ENCODE measurements at places on chromosomes 6 and 20.

DNA sequence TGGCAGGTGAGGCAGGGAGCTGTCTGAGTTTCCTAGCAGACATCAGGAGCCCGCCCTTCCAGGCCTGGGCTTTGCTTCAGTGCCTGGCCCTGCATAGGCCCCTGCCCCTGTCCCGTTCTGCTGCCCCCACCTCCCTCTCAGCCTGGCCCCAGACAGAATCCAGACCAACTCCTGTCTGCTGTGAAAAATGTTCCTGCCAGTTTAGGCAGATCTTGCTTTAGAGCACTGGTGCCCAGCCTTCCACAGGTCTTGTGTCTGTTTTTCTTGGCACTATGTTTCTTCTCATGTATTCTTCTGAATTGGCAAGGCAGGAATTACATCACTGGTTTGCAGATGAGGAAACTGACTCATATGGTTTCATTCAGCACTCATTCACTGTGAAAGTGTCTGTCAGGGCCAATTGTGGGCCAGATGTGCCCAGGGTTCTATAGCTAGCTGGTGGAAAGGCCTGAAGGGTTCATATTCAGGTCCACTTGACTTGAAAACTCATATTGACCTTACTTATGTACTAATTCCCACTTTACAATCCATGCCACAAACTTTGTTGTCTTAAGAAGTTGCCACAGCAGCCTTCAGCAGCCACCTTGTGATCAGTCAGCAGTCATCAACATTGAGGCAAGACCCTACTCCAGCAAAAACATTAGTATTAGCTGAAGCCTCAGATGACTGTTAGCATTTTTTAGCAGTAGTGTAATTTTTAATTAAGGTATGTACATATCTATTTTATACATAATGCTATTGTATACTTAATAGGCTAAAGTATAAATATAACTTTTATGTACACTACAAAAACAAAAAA, 40.5 kb downstream of the HLA-F start:
- DNase-seq: no peak

DNA sequence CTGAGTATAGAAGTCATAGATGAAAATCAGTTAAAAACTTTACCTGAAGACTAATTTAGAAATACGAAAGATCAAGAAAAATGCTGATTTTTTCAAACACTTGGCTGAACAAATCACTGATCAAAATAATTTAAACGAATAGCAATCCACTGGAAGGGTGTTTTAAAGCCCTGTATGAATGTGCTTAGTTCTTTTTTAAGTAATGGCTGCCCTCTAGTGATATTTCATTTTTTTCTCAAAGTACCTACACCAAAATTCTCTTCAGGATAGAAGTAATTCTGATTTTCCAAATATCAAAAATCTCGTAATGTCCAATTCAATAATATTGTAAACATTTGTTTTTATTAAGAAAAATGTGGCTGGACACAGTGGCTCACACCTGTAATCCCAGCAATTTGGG, 32.5 kb downstream of the AKAP7 start:
- no peak for DNase-seq

DNA sequence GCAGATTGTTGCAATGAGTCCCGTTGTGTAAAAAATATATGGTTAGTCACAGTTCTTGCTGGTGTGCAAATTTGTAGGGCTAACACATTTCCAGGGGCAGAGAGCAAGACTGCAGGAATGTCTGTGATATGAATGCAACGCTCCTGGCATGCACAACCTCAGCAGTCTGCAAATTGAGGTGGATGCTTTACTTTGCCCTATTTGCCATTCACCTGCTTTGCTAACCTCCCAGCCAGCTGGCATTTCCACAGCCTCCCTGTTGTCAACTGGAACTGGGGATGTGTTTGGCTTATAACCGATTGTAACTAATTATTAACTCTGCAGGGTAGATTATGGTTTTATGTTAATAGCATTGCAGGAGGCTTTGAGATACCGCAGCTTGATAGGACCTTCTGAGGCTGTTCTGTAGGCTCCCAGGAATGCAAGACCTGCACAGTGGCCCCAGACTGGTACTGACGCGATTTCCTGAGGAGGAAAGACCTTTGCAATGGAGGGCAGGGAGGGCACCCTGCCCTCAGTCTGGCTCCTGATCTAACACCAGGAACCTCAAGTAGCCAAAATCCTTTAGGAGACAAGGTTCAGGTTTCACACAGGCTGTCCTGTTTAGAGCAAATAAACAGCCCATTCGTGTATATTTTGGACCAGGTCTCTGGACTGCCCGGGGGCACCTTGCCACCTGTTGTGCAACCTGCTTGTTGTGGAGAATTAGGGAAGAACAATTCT, 53.4 kb downstream of the EDN1 start:
- DNase-seq: no peak

DNA sequence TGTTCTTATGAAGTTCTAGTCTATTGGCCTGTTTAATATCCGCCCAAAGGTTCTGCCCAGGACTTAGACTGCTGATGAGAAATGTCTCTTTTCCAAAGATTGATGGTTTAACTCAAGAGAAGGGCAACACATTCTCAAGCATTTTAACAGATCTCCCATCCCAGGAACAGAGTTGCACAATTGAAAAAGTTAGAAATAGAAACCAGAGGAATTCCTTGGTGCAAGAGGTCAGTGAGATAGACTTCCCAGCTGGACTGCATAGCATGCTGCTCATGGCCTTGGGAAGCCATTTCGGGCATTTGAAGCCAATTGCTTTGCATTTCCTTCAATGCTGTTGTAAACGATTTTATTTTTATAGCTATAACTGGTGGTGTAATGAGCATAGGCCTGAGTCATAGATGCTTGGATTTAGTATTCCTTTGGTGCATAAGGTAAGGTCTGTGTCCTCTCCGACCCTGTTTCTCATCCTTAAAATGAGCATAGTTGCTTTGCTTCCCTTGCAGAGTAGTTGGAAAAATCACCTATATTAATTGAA, 292.2 kb upstream of the JAG1 start:
- no peak for DNase-seq

- DNase-seq: no peak
Observed at GRCh38 chr6:11785774-11786579, 7.4 kb upstream of the ADTRP start.

DNA sequence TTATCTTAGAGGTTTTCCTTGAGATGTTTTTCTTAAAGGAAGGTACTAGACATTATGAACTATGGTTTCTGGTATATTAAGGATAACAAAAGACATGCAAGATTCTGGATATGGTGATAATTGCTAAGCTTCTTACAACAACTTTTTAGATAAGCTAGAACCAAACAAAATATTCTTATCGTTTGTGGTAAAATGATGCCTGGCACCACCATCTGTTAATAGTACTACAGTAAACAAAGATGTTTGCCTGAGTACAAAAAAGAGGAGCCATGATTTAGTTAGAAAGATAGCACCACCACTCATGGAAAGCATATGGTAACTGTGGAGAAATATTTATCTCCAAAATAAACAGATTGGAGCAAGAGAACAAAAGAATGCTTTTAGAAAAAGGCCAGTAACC, 747.3 kb downstream of the COL12A1 start:
- DNase-seq: no peak

All from RPMI8226 (cell line).